ENCODE measurements at places on chromosomes 5 and 9. TPM values are rescaled to one million over a fixed set of nuclear protein-coding genes. Genes with fewer than 3 reads are reported as not detected.

DNA sequence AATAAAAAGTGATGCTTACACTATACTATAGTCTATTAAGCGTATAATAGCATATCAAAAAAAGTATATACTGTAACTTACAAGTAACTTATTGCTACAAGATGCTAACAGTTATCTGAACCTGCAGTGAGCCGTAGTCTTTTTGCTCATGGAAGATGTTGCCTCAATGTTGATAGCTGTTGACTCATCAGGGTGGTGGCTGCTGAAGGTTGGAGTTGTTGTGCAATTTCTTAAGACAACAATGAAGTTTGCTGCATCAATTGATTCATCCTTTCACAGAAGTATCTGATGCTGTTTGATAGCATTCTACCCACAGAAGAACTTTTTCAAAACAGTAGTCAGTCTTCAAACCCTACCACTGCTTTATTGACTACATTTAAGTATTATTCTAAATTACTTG, 7.8 kb upstream of the C9orf40 start:
- H3K27me3 ChIP-seq = peaks cover 4% of the 10 kb centered on the region
- no peaks in the 10 kb centered on the region for H3K4me1 ChIP-seq
- peaks cover 7% of the 10 kb centered on the region for H3K36me3 ChIP-seq
- no peak overlapping the region for H3K4me3 ChIP-seq
- H3K27ac ChIP-seq = no peak overlapping the region

CCL27 gene
- not detected for total RNA-seq

BHMT2 gene
- total RNA-seq = not detected

GRCh38 chr9:117189121-117189520, 225.7 kb downstream of the ASTN2 start:
- H3K4me3 ChIP-seq = no peak overlapping the region
- H3K27me3 ChIP-seq = no peaks in the 10 kb centered on the region

- H3K27me3 ChIP-seq = peaks cover 39% of the 10 kb centered on the region
- H3K4me3 ChIP-seq = peak overlapping the region; percentile 74
- peaks cover 37% of the 10 kb centered on the region for H3K4me1 ChIP-seq
- no peaks in the 10 kb centered on the region for H3K36me3 ChIP-seq
- peak; percentile 47 for DNase-seq
Measured at GRCh38 chr5:88675708-88676636, 207.0 kb downstream of the MEF2C start.

IL9 gene
- not detected for total RNA-seq

SLC1A3 gene
- 4.0 TPM for total RNA-seq
